ENCODE measurements at places on chromosomes 6 and 20.

- DNase-seq = no peak
Observed at GRCh38 chr20:19552221-19553180, 205.6 kb upstream of the RIN2 start.

GRCh38 chr6:13362412-13362811 is 34.1 kb upstream of the TBC1D7 start:
- no peak for DNase-seq

- DNase-seq = no peak
Observed at GRCh38 chr6:111750753-111751673, 122.2 kb downstream of the FYN start.

DNA sequence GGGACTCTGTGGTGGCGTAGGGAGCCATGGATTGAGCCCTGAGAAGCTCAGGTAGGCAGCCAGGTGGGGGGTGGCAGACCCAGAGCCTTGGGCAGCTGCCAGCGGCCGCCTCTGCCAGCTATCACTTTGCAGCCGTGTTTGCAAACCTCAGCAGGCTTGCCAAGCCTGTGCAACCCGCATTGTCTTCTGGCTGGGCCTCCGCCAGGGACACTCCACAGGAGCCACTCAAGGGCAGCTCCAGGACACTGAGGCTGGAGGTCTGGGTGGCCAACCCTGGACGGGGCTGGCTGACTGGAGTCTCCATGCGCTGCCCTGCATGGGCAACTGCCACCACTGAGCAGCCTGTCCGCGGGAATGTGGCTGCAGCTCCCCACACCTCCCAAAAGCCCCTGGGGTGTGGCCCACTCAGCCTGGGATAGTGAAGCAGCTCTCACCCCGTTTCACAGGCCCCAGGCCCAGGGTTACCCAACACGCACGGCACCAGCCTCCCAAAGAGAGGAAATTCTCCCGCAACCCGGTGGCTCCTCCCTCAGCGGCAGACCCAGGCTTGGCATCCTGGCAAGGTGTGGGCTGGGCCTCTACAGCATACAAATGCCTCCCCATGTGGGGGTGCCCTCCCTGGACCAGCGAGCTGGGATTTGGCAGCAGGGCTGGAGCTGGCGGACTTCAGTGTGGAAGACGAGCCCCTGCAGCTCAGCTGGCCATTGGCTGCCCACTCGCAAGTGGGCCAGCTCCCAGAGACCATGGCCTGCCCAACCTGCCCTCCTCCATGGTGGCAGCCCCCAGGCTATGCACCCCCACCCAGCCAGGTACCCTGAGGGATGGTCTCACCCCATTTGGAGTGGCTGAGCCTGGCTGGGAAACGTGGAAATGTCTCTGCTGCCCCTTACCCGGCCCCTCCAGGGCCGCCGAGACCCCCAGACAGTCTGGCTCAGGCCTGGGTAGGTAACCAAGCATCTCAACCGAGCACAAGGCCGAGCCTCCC is 2.9 kb downstream of the CHRNA4 start:
- DNase-seq = no peak

DNA sequence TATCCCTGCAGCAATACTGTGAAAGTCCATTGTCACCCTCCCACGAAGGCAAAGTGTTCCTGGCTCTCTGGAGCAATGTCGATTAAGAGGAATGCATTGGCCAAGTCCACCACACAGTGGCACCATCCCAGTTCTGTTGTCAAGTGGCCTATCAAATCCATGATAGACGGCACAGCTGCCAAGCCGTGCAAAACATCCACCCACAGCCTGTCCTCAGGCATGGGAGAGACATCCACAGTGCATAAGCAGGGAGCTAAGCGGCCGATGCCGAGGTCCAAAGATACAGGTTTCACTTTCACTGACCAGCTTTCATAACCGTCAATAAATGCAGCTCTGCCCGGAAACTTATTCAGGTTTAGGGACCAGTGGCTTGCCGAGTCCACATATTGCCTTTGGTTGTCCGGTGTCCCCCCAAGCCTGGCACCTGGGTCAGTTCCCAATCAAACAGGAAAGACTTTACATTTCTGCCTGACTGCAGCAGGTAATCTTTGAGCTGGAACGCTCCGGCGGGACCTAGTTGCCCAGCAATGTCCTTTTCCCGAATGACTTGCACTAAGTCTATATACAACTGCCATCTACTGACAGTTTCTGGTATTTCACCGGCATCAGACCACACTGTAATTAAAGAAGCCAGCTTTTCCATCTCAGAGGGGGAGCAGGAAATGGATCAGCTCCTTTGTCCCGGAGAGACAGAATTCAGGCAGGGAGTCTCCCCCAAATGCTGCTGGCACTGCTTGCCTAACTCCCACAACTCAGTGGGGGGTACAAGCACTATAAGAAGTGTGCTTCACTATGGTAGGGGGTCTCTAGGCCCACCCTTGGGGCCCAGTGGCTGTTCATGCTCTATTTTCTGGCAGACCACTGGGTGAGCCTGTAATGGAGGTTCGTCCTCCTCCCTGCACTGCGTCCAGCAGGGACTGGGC is 6.3 kb downstream of the ZKSCAN3 start:
- DNase-seq = peak; percentile 63

- no peak for DNase-seq
Observed at GRCh38 chr6:13296536-13296997, 31.8 kb downstream of the TBC1D7 start.

- DNase-seq = peak; percentile 5
Observed at GRCh38 chr6:53793318-53794136, 1.3 kb upstream of the LRRC1 start.

GRCh38 chr20:48827855-48828733 is at the start of gene PREX1:
Gene PREX1, minus strand, starts transcription at chr20:48827999. Its CDS starts 139 bp downstream, at chr20:48827860.
- peak; percentile 79 for DNase-seq

- no peak for DNase-seq
Observed at GRCh38 chr20:16128538-16129106, 444.6 kb downstream of the KIF16B start.

DNA sequence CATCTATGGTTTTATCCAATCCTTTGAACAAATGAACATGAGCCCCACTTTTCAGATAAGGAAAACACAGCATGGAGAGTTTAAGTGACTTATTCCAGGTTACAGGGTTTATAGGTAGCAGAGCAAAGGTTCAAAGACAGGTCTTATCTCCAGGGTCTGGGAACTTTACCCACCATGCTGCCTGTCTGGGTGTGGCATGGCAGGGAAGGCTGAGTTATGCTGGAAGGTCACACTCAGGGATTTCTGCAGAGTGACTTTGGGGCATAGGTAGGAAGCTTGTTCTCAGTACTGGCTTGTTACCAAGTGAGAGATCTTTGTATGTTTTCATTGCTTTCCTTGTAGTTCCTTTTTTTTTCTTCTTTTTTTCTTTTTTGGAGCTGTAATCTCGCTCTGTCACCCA is 1.8 kb downstream of the ZNF831 start:
- DNase-seq = no peak

GRCh38 chr6:166615059-166615770 is 11.8 kb downstream of the RPS6KA2 start:
- no peak for DNase-seq

- no peak for DNase-seq
Observed at GRCh38 chr20:37220731-37221130, 40.9 kb downstream of the GHRH start.

GRCh38 chr6:133184798-133185372 is 56.3 kb upstream of the EYA4 start:
- no peak for DNase-seq

DNA sequence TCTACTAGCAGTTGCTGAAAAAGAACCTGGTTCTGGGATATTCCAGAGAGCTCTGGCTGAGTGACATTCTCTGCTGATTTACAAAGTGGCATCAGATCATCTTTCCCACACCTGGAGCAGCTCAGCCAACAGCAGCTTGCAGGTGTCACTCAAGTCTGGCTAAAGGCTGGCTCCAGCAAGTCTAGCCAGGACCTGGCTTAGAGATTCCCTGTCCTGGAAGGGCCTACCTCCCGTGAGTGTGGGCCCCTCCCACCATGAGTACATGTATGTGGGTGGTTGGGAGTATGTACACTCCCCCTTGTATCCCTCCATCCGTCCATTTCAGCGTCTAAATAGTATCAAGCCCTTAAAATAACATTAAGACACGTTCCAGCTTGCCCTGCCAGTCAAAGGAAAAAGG is 539.3 kb upstream of the ID4 start:
- DNase-seq = no peak

- DNase-seq = no peak
Observed at GRCh38 chr6:94361304-94362060, 942.1 kb upstream of the EPHA7 start.

DNA sequence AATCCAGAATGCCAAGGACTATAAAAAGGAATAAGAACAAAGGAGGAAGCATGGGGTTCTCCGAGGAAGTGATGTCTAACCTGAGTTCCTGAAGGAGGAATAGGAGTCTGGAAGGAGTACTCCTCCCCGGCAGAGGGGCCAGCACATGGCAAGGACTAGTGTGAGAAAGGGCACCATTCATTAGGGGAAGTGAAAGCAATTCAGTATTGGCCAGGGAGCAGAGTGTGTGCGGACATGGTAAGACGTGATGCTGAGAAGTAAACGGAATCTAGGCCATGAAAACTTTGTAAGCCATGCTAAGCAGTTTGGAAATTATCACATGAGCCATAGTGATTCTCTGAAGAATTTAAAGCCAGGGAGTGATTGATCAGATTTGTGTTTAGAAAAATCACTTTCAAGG is 218.9 kb upstream of the PRDM1 start:
- no peak for DNase-seq

GRCh38 chr20:58603721-58604120 is 47.4 kb upstream of the STX16 start:
- no peak for DNase-seq

- no peak for DNase-seq
Observed at GRCh38 chr20:48066851-48067250, 281.6 kb upstream of the SULF2 start.

- no peak for DNase-seq
Observed at GRCh38 chr6:8130399-8130798, 28.1 kb upstream of the EEF1E1 start.

Data from stimulated activated CD4-positive, alpha-beta T cell treated with anti-CD3 and anti-CD28 coated beads, Interleukin-1b, Interleukin-23, amount 100 ng/mL, for 4 hours (primary cell).